ENCODE measurements at places on chromosomes 2 and 18. TPM values are rescaled to one million over a fixed set of nuclear protein-coding genes. Genes with fewer than 3 reads are reported as not detected.

The CHRNA1 gene
- not detected for total RNA-seq

GRCh38 chr2:12737297-12737696 is 20.6 kb downstream of the TRIB2 start:
- H3K4me3 ChIP-seq = no peak overlapping the region
- peaks cover 24% of the 10 kb centered on the region for H3K4me1 ChIP-seq
- H3K27me3 ChIP-seq = no peaks in the 10 kb centered on the region
- no peak for DNase-seq
- H3K36me3 ChIP-seq = peaks cover 9% of the 10 kb centered on the region

GRCh38 chr2:54149638-54150441 is 34.4 kb downstream of the ACYP2 start:
- no peaks in the 10 kb centered on the region for H3K27me3 ChIP-seq
- H3K36me3 ChIP-seq = no peaks in the 10 kb centered on the region
- H3K4me1 ChIP-seq = no peaks in the 10 kb centered on the region
- H3K27ac ChIP-seq = no peak overlapping the region
- no peak for DNase-seq
- H3K4me3 ChIP-seq = no peak overlapping the region

DNA sequence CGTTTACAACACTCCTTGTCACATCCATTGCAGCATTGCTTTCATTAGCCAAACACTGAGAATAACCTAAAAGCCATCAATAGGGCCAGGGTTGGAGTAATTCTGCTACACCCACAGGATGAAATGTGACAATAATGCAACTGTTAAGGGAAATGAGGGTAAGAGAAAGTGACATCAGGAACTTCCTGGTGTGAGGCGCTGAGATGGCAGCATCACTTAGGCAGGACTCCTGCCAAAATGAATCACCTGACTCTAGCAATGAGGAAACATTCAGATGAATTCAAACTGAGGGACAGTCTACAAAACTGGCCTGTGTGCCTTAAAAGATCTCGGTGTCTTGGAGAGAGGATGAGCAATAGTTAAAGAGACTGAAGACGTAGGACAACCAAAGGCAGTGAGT is 115.6 kb upstream of the AGAP1 start:
- H3K27me3 ChIP-seq = no peaks in the 10 kb centered on the region
- no peaks in the 10 kb centered on the region for H3K36me3 ChIP-seq
- no peaks in the 10 kb centered on the region for H3K4me1 ChIP-seq
- H3K4me3 ChIP-seq = no peak overlapping the region
- DNase-seq = no peak

DNA sequence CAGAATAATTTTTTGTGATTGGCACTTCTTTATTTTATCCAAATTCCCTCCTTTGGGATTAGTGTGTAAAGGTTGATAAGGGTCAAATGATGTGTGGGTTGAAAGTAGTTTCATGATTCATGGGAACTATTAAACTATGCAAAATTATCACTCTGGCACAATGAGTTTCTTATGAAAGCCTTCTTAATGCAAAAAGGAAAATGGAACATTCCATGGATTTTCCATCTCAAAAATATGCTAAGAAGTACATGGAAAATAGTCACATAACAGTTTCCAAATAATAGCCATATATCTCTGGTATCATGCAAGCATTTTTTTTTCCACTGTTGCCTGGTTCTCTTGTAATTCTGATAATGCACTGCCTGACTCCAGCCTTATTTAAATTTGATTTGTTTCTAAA is 639.7 kb downstream of the NR4A2 start:
- H3K4me1 ChIP-seq = no peaks in the 10 kb centered on the region
- H3K27ac ChIP-seq = no peak overlapping the region
- H3K4me3 ChIP-seq = no peak overlapping the region
- no peak for DNase-seq
- H3K36me3 ChIP-seq = no peaks in the 10 kb centered on the region

Measured in upper lobe of left lung (tissue), 6 donors.